ENCODE measurements at places on chromosomes 6 and 20.
A peak's percentile ranks its signal among the peaks of the same experiment; 100 is the strongest.

DNA sequence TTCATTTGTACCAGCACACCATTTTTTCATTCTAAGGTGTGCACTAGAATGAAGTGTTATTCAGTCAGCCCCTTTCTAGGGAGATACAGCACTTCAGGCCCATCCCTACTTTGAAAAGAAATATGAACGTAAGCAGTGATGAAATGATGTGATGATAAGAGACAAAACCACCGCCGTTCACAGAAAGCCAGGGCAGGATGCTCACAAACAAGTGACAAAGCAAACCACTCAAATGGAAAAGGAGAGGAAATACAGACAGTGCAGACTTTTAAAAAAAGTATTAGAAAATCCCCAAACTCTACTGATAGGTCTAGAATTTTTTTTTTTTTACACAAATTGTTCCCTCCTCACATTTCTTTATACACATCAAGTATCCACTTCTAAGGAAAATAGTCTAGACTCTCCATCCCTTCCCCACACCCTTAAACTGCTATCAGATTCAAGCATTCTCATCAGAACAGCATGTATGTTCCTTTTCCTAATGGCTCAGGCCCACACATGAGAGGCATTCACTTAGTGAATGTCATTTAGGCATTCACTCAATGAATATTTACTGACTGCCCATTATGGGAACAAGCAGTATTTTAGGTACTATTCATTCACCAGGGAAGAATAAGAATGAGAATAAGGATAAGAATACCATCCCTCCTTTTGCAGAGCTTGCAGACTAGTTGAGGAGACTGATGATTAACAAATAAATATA lies 243.5 kb downstream of the GMPR start:
- DNase-seq: no peak

GRCh38 chr6:44734886-44735629 lies 347.6 kb downstream of the CDC5L start:
- DNase-seq: no peak

DNA sequence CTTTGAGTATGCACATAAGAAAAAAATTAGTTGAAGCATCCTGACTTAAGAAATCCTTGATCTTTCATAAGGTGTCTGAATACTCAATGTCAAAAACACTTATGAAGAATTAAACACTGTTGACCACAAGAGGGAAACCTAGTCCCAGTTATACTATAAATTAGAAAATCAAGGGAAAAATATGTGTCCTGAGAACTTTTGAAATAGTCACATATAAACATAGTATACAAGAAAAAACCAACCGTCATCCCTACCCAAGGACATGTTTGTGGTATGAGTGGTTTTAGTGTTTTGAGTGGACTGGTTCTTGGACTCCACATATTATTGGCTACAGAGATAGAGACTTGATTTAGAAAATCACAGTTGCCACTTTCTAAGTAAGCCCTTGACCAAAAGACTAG lies 7.6 kb upstream of the HLA-DRA start:
- DNase-seq: no peak

GRCh38 chr20:19253316-19253715 lies 40.9 kb downstream of the SLC24A3 start:
- DNase-seq: no peak

GRCh38 chr6:167566711-167567141 lies 241.8 kb downstream of the TTLL2 start:
- DNase-seq: no peak

DNA sequence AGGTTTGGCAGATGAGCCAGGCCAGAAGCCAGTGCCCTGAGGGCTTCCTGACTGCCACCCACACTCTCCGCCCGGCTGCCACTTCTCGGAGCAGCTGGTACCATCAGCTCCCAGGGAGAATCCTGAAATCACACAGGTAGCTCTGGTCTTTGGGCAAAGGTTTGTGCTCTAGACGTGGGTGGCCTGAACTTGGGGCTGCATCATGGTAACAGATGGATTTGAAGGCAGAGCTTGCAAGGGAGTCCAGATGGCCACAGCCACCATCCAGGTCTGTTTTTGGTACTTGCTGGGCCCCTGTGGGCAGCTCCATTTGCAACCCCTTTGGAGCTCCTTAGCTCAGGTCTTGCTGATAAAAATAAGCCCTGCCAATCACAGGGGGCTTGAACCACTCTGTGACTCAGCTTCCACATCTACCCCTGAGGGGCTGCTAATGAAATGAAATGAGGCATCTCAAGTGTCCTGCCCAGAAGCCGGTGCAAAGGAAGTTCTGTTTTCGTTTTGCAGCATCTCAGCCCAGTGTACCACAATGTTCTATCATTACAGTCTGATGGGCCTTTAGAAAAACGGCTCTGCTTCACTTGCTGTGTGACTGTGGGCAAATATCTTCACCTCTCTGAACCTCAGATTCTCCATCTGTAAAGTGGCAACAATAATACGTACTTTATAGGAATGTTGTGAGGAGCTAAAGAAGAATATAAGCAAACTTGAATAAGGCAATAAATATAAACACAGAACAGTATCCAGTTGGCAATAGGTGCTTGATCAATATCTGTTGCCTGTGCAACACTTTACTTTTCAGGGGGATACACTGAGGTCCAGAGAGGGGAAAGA lies 25.1 kb upstream of the CDH22 start:
- DNase-seq: no peak

- no peak for DNase-seq
Measured at GRCh38 chr6:67544851-67545452, 1090.1 kb upstream of the ADGRB3 start.

GRCh38 chr20:23627501-23627900 lies 10.3 kb downstream of the CST3 start:
- DNase-seq: no peak

DNA sequence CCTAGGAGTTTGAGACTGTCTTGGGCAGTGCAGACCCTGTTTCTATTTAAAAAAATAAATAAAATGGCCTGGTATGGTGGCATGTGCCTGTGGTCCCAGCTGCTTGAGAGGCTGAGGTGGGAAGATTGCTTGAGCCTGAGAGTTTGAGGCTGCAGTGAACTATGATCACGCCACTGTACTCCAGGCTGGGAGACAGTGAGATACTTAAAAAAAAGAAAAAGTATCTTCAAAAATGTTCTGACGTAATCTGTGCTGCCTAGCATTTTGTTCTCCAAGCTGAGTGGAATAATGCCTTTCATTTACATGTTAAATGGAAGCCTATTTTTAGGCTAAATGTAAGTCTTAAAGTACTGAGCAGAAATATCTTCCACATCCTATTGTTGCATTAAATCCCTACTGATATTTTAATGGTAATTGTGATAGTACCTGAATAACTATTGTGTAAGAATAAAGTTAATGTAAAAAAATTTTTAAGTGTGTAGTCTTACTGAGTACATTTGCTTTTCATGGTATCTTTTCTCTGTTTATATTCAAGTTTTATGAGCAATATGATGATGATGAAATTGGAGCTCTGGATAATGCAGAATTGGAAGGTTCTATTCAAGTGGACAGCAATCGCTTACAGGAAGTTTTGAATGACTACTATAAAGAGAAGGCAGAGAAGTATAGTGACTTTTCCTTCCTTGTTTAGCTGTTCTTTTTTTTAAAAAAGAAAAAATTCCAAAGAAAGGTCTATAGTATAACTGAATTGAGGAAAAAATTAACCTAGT lies 4.2 kb upstream of the ZC2HC1B start:
- DNase-seq: no peak

GRCh38 chr20:24389686-24390085 lies 79.7 kb upstream of the SYNDIG1 start:
- DNase-seq: no peak

DNA sequence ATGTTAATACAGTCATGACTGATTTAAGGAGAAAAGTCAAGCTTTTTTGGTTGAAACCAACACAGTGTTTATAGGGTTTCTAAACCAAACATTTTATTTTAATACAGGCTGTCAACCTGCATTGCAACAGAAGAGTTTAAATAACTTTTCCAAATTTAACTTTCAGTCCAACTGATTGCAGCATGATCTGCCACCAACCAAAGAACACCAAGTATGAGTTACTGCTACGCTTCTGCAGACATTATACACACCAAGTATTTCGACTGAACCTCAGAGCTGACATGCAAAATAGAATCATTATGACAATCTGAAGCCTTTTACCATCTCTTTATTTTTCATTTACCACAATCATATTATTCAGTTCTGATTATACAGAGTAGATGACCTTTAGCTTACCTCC lies 151.2 kb upstream of the DST start:
- DNase-seq: no peak

DNA sequence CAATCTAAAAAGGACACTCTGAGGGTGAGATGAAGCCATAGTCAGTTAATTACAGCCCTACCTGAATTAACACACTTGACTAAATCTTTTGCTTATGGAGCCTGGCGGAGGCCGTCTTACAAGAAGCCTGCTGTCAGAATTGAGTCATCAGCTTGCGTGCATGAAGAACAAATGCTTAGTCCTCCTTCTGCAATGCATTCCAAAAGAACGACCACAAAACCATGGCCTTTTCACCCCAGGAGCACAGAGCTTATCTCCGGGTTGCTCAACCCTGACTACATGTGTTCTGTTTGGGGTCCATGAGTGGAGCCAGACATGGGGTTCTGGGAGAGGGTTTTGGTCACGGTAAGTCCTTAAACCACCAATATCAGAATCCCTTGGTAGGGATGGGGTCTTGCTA lies 318.1 kb downstream of the CLIC5 start:
- DNase-seq: peak; percentile 79

All from hepatic stellate cell (primary cell).